ENCODE measurements at places on chromosomes 7 and 10.

DNA sequence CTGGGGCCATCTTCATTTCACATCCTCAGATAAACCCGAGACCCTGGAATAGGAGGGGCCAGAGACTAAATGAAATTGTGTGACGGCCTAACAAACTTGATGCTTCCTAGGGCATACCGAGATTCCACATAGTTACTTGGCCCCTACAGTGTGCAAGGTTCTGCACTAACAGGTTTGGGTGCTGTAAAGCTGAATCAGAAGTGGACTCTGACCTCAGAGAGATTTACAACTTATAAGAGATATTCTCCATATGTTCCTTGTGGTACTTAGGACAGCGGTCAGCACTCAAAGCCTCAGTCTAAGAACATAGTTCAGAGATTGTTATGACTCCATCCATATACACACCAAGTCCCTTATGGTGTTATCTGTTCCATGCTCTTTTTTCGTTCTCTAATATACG lies 55.1 kb upstream of the FHIP2A start:
- H3K4me1 ChIP-seq = peaks cover 8% of the 10 kb centered on the region
- H3K27me3 ChIP-seq = peaks cover 4% of the 10 kb centered on the region
- DNase-seq = no peak
- no peaks in the 10 kb centered on the region for H3K36me3 ChIP-seq
- no peak overlapping the region for H3K27ac ChIP-seq

DNA sequence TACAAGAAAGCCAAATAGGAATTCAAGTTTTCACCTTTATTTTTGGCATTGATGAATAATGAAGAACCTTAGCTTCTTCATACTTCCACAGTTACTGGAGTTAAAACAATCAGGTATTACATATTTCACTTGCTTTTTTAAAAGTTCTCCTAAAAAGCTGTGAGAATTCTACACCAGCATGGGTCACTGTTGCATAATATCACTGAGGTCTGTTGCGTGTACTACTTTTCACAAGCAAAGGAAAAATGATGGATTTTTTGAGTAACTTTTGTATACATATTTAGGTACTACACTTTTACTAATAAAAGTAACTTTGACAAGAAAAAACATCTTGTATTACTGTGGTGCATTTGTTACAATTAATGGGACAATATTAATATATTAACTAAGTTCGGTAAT lies 15.2 kb downstream of the FAM24B start:
- H3K36me3 ChIP-seq = no peaks in the 10 kb centered on the region
- H3K27me3 ChIP-seq = no peaks in the 10 kb centered on the region
- no peaks in the 10 kb centered on the region for H3K4me1 ChIP-seq
- no peak for DNase-seq
- H3K27ac ChIP-seq = no peak overlapping the region

DNA sequence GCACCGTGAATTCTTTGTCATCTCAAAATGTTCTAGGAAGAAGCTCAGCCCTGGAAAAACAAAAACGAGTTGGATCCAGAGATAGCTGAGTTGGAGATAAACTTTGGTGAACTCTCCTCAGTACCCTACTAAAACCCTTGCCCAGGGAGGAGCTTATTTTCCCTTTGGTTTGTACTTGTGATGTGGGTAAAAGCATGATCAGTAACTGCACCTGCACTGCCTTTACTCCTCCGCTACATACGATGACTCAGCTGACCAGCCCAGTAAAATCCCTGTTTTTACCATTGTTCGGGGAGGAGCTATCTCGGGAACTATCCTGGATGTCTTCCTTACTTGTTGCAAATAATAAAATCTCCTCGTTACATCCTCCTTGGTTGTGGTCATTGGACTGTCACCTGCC lies 359.3 kb downstream of the SH2D4B start:
- no peaks in the 10 kb centered on the region for H3K36me3 ChIP-seq
- H3K27ac ChIP-seq = no peak overlapping the region
- H3K27me3 ChIP-seq = no peaks in the 10 kb centered on the region
- H3K4me3 ChIP-seq = no peak overlapping the region
- no peak for DNase-seq

- H3K27ac ChIP-seq = no peak overlapping the region
- no peak for DNase-seq
- H3K4me1 ChIP-seq = peaks cover 11% of the 10 kb centered on the region
Measured at GRCh38 chr10:101018118-101018599, 12.8 kb downstream of the PDZD7 start.

GRCh38 chr7:159013181-159013690 lies 131.4 kb downstream of the VIPR2 start:
- H3K36me3 ChIP-seq = no peaks in the 10 kb centered on the region
- no peak overlapping the region for H3K27ac ChIP-seq
- DNase-seq = no peak

GRCh38 chr7:148579366-148579765 lies 11.2 kb upstream of the C7orf33 start:
- no peak for DNase-seq
- H3K27ac ChIP-seq = no peak overlapping the region
- H3K4me1 ChIP-seq = no peaks in the 10 kb centered on the region
- H3K36me3 ChIP-seq = no peaks in the 10 kb centered on the region

DNA sequence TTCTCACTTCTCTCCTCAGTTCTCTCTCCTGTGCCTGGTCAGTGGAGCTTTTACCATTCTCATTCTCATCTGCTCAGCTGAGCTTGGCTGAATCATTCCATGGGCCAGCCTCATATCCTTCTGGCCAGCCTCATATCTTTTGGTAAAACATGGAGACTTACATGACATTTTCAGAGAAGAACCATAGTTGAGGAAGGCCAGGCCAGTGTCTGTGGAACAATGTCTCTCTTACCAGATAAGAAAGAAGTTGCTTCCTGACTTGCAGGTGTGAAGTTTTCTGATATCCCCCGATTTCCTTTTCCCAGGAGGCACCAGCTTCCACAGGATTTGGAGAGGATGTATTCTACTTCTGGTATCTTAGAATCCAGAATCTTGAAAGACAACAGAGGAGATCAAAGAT lies 24.7 kb downstream of the ST7 start:
- no peak overlapping the region for H3K4me3 ChIP-seq
- no peaks in the 10 kb centered on the region for H3K27me3 ChIP-seq
- DNase-seq = no peak
- H3K4me1 ChIP-seq = no peaks in the 10 kb centered on the region

GRCh38 chr10:4121502-4122380 lies 336.7 kb upstream of the KLF6 start:
- H3K4me3 ChIP-seq = no peak overlapping the region
- no peak overlapping the region for H3K27ac ChIP-seq
- no peaks in the 10 kb centered on the region for H3K27me3 ChIP-seq
- DNase-seq = no peak
- H3K36me3 ChIP-seq = no peaks in the 10 kb centered on the region
- H3K4me1 ChIP-seq = peaks cover 11% of the 10 kb centered on the region

DNA sequence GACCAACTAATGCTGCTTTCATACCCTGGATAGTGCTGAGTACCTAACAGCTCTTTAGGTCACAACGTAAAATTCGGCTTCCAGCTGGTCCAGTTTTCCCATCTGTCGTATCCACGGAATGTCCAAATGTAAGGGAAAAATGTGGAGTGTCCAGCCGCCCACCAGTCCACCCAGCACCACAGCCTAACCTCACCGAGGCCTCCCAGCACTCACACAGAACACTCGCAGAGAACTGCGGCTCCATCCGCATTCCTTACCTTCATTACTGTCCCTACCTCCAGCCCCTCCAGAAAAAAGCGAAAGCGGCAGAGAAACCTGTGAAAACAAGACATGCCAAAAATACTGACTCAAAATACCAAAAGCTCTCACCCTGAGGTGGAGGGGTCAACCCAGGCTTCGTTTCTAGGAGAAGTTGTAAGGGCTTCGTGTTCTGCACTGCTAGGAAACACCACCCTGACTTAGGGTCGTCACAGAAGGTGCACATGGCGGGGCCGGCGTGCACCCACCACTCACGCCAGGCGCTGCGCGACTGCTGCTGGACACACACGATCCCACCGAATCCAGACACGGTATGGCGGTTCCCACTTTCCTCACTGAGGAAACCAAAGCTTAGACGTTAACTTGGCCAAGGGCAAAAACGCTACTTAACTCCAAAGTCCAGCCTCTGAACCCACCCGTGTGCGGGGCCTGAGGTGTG lies 73.9 kb downstream of the AMZ1 start:
- DNase-seq = no peak
- no peak overlapping the region for H3K27ac ChIP-seq
- no peaks in the 10 kb centered on the region for H3K36me3 ChIP-seq
- H3K27me3 ChIP-seq = no peaks in the 10 kb centered on the region
- no peak overlapping the region for H3K4me3 ChIP-seq
- H3K4me1 ChIP-seq = peaks cover 24% of the 10 kb centered on the region

DNA sequence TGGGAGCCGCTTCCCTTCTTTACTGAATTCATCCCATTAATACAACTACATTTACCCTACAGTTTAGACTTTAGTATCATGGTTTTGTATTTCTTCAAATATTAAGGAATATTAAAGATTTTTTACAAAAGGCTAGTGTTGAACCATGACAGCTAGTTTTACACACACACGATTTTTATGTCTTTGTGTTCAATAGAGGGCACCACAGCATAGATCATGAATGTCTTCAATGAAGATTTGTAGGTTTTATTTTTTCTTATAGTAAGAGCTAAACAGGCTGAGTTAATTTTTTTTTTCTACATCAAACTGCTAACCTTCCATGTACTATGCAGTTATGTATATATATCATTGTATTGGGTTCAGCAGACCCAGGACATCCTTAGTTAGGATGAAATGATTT lies 76.9 kb downstream of the SNX10 start:
- no peak overlapping the region for H3K4me3 ChIP-seq
- H3K27ac ChIP-seq = no peak overlapping the region
- H3K36me3 ChIP-seq = peaks cover 5% of the 10 kb centered on the region
- H3K4me1 ChIP-seq = peaks cover 8% of the 10 kb centered on the region
- no peaks in the 10 kb centered on the region for H3K27me3 ChIP-seq

- DNase-seq = no peak
- H3K36me3 ChIP-seq = no peaks in the 10 kb centered on the region
- H3K27ac ChIP-seq = no peak overlapping the region
- no peaks in the 10 kb centered on the region for H3K4me1 ChIP-seq
- no peaks in the 10 kb centered on the region for H3K27me3 ChIP-seq
Measured at GRCh38 chr7:156474241-156474743, 166.3 kb upstream of the RNF32 start.

GRCh38 chr7:99000196-99000903 lies 122.0 kb downstream of the TRRAP start:
- no peak for DNase-seq
- H3K36me3 ChIP-seq = peaks cover 74% of the 10 kb centered on the region
- H3K4me3 ChIP-seq = no peak overlapping the region
- no peaks in the 10 kb centered on the region for H3K27me3 ChIP-seq
- no peak overlapping the region for H3K27ac ChIP-seq
- no peaks in the 10 kb centered on the region for H3K4me1 ChIP-seq
